Kidney capillary endothelial cell (primary cell): ENCODE measurements at places on chromosomes 2 and 18.
A peak's percentile ranks its signal among the peaks of the same experiment; 100 is the strongest.

DNA sequence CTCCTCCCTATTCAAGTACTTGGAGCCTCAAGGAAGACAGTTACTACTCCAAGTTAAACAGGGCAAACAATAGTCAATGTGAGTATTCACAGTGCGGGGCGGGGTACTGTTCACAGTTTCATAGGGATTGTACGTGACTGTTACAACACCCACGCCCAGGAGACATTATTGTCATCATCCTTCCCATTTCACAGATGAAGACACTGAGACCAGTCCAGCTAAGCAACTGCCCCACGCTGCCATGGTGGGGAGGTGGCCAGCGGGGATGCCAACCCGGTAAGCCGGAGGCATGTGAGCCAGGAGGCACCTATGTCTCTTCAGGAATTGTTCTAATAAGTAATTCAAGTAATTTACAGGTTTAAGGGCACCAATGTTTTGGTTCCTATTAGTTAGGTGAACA is 982 bp downstream of the HJURP start:
- DNase-seq = no peak

- DNase-seq = peak; percentile 21
These were observed 615 bp downstream of the GORASP2 start for GRCh38 chr2:170929686-170930050.

DNA sequence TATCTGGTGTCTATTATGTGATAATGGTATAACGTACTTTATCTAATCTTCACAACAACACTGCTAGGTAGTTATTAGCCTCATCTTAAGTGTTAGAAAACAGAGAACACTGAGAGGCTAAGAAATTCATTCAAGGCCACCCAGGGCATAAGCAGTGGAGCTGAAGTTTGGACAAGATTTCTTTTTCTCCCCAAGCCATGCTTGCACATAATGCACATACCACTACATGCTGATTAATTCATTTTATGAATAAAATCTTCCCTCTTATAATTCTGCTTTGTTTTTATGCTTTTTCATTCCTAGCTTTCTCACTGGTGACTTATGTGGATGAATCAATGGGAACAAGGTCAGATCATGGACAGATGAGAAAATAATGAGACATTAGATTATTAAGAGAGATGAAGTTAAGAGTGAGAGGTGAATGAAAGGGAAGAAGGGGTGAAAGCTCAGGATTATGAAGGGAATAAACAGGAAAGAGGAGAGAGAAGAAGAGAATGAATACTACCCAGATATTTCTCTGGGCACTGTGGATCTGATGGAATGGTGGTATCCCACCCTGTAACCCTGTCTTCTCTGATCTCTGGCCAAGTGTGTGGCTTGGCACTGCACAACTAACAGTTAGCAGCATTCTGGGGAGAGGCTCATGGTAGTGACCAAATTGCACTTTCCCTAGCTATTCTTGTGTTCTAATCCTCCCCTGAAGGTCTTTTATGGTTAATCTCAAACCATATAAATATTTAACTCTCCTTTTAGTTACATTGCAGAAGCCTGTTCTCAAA is 17.7 kb upstream of the GALNT3 start:
- DNase-seq = no peak

- DNase-seq = peak; percentile 62
These were observed 12.6 kb downstream of the ITPRID2 start for GRCh38 chr2:181904022-181904632.

DNA sequence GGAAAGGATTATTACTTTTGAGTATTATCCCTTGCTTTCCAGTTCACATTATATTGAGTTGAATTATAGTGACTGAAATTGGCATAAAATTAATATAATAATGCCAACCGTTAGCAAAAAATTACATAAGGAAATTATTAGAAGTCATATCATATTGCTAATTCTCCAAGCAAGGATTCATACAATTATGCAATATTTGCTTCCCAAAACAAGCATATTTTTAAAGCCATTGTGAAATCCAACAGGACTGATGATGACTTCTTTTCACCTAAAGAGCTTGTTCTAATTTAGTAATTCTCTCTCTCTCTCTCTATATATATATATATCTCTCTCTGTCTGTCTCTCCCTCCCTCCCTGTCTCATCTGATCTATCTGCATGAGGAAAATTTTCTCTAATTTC is 283.5 kb downstream of the DSEL start:
- no peak for DNase-seq

GRCh38 chr2:26582890-26583289 is 58.3 kb downstream of the CIB4 start:
- no peak for DNase-seq

DNA sequence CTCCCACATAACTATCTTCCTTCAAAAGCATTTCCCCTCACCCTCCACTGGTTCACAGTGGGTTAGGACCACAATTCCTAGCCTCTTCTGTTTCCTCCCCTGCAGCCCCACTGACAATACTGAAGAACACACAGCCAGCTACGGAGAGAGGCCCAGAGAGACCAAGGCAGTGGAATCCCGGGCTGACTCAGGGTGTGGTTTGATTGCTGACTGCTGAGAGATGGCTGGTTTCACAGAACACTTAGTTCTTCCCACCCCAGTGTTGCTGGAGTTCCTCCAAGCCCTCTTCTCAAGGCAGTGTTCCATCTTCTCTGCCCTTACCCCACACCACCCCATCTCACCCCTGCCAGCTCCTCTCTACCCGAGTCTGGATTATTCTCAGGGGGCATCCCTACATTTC is 43.3 kb upstream of the ZFP36L2 start:
- DNase-seq = no peak

DNA sequence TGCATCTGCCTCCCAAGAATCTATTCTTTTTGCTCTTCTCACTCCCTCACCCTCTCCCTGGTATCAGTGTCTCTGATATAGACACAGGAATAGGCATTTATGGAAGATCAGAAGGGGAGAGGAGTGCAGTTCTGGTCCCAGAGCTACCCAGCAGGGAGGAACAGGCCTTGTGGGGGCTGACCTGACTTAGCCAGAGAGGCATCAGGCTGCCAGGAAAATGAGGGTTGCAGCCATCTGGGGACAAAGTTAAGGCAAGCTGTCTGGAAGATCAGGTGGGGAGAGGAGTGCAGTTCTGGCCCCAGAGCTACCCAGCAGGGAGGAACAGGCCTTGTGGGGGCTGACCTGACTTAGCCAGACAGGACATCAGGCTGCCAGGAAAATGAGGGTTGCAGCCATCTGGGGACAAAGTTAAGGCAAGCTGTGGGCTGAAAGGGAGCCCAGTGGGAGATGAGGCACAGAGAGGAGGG is 69.9 kb upstream of the HK2 start:
- no peak for DNase-seq

GRCh38 chr2:102237176-102237575 is 50.4 kb downstream of the IL1RL2 start:
- no peak for DNase-seq

- DNase-seq = no peak
These were observed 39.7 kb downstream of the SH3YL1 start for GRCh38 chr2:223971-224760.

DNA sequence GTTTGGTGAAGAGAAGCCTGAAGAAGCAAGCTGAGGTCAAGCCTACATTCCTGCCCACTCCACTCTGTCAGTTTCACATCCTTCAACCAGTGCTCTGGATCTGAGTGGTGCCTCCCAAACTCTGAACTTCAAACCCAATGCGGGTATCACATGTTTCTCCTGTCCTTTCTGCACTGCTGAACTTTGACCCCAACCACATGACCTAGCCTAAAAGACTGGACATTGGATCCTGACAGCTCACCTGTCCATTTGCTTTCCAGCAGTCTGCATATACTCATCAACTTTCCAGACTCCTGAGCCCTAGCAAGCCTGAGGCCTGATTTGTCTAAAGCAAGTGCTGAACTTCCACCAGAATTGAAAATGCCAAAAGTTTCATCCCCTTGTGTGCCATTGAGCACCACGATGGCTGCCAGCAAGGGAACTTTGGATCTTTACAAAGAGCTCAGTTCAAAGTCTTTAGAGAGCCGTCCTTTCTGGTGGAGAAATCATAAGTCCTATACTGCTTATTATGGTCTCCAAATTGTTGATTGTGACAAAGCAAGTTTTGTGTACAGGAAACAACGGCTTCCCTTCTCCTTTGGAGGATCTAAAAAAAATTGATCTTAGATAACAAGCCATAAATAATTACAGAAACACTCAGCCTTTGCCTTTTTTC is 37.6 kb upstream of the ITGA6 start:
- no peak for DNase-seq

- peak; percentile 57 for DNase-seq
These were observed 71.7 kb downstream of the TPGS2 start for GRCh38 chr18:36757081-36757480.

- no peak for DNase-seq
These were observed 23.8 kb upstream of the HNRNPA3 start for GRCh38 chr2:177188482-177189469.

DNA sequence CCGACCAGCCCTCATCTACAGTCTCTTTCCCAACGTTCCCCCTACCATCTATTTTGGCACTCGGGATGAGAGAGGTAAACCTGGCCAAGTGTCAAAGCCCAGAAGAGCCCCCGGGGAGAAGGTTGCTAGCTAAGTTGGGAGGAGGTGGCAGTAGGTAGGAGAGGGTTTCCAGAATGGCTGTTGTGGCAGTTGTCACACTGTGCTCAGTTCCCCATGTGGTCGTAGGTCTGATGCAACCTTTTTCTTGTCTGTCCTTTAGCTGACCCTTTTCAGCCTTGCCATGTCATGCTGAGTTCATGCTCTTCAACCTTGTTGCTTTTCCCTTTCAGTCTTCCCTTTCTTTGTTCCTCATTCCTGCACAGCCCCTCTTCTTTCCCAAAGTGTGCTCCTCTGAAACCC is 34.5 kb downstream of the TTLL4 start:
- no peak for DNase-seq

- DNase-seq = no peak
These were observed 2.7 kb downstream of the LNPK start for GRCh38 chr2:175999283-175999819.

DNA sequence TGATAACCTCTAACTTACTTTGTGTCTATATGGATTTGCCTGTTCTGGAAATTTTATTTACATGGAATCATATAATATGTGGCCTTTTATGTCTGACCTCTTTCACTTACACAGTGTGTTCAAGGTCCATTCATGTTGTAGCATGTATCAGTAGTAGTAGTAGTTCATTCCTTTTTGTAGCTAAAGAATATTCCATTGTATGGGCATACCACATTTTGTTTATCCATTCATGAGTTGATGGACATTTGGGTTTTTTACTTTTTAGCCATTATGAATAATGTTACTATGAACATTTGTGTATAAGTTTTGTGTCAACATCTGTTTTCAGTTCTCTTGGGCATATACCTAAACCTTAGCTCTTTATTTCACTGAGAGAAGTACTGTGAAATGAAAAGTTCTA is 11.5 kb downstream of the BBS5 start:
- no peak for DNase-seq

DNA sequence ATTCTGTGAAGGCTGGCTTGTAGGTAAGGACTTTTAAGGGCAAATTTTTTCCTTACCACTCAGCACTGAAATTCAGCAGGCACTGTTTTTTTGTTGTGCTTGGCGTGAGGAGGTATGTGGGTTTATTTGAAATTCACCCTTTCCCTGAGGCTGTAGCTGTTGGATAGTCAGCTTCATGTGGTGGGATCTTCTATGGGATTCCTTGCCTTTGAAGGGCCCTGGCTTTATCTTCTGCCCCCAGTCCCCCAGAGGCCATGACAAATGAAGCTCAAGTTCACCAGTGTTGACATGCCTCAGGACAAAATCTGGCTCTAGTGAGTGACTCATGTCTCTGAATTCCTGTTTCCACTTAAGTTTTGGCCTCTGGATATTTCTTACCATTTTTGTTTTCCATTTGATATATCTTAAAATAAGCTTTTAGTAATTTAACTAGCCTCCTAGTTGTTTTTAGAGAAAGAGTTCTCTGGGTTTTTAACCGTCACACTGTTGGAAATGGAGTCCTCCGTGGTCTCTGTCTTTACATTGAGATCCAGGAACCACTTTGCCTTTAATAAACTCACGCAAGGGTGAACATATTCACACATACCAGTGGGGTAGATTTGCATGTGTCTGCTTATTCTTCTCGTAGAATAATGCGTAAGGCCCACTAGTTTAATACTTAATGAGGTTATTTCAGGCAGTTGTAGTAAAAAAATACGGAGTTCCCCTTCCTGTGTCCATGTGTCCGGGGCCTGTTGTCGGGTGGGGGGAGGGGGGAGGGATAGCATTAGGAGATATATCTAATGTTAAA is 211.1 kb upstream of the FAM98A start:
- no peak for DNase-seq

GRCh38 chr18:5439986-5440696 is 103.7 kb downstream of the EPB41L3 start:
- DNase-seq = no peak

- no peak for DNase-seq
These were observed 1309.8 kb upstream of the NRXN1 start for GRCh38 chr2:52341732-52342131.

DNA sequence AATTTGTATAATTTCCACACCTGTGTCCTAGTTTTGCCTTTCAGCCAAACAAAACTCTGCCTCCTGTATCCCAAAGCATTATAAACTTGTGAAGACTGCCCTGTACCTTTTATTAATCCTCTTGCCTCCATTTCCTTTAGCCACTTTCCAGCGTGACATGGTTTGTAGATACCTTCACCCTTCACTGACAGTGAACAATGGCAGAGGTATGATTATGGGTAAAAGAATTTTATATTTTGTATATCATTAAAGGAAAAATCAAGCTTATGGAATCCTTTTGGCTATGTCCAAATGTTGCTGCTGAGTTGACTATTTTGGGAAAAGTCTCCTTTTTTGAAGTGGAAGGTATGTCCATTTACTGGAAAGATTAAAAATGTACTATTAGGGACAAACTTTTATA is 251.7 kb downstream of the HNMT start:
- no peak for DNase-seq

- no peak for DNase-seq
These were observed 216.0 kb downstream of the GLI2 start for GRCh38 chr2:120951693-120952092.

DNA sequence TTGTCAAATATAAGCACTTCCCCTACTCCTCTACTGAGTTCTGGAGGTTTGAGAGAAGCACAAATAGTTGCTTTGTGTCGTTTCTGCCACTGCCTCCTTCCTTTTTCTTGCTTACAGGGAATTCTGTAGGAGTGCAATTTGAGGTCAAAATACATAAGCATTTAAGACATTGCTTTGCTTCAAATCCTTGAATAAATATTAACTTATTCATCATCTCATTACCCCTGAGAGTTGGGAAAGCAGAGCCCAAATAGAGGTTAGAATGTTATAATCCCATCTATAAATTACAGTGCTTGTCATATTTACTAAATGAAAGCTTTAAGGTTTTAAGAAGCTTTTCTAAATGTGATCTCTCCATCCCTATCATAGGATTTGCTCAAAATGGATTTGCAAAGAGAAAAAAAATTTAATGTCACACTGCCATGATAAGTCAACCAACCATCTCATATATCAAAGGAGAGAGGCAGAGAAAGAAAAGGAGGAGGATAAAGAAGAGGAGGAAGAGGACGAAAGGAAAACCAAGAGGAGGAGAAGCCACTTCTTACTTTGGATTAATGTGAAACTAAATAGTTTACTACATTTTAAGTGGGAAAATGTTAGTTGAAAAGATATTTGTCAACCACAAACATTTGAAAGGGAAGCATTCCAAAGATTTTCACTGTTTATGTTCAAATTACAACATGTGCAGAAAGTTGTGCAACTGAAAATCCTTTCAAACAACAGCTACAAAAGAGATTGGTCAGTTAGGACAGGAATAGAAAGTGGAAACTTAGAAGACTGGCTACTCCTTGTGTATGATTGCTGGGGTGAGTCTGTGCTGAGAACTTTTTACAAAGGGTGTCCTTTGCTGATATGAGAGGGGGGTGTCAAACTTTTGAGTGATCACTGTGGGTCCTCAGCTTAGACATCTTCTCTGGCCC is 277.3 kb upstream of the FN1 start:
- no peak for DNase-seq

- no peak for DNase-seq
These were observed 52.2 kb upstream of the UGP2 start for GRCh38 chr2:63789338-63790020.
